ENCODE measurements at places on chromosomes 2 and 18.

GRCh38 chr2:182496596-182496995 is 69.8 kb upstream of the PDE1A start:
- no peak for DNase-seq

DNA sequence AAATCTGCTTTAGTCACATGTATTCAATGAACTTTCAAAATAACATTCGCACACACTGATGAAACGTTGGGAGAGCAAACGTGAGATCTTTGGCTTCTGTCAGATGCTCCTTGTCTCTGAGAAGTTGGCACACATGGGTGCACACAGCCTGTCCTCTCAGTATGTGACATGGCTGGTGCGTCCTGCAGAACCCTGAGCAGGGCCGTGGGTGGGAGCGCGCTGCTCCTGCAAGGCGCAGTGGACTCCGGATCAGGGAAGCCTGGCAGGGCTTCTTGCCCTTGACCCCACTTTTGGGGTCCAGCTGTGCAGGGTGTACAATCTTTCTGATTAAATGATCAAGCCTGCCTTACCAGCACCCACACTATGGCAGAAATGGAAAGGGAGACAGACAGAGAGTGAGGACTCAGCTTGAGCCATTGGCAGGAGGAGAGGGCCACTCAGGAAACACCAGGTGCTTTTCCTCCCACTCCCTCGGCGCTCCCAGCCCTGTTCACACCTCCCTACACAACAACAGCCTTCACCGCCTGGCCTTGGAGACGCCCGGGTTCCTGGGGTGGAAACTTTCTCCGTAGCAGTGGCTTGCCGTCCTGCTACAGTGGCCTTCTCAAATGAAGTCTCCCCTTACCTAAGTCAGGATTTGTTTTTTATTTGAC is 108.4 kb upstream of the SNTG2 start:
- no peak for DNase-seq

DNA sequence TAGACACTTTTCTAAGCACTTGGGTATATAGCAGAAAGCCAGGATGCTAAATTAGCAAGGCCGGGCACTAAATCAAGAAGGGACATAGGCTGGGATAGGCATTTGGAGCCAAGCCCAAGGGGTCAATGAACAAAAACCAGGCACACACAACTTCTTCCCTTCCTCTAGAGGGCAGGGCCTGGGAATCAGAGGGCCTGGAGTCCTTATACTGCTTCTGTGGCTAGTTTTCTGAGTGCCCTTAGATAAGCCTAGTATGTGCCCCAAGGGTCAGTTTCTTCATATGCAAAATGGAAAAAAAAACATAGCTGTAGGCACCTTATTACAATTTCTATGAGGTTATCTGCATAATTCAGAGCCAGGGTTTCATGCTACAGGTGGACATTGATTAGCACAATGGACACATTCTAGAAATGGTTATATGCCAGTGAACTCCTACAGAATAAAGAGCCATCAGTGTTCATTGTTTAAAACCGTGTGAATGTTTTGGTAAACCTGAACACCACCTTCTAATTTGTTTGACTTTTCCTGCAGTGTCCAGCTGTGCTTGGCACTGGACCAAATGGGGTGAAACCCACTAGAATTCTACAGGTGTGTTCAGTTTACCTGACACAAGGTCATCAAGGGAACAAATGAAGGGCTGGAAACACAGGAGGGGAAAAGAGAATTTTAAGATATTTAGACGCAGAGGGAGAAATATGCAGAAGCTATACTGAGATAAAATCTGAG is 49.6 kb downstream of the PAX8 start:
- no peak for DNase-seq

DNA sequence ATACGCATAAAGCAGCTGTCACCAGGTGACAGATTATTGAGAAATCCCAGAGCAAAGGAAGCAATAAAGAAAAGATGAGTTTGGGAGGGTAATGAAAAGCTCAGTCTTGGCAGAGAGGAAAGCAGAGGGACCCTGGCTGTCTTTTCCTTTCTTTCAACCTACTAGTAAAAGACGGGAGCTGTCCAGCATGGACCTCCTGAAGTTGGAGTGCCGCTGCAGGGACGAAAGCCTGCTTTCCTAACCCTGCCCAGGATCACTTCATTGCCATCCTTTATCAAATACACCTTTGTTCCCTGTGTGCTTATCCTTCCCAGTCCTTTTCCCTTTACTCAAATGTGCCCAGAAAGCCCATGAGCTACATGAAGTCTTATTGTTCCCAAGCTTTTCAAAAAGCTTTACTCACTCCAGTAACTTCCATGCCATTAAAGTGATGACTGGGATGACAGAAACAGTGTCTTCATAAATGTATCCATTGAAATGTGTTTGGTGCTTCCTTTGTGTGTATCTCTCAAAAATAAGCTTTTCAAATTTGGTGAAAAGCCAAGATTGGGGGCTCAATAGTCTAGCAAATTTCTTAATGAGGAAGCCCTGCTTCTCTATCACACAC is 3.7 kb upstream of the SPR start:
- no peak for DNase-seq

DNA sequence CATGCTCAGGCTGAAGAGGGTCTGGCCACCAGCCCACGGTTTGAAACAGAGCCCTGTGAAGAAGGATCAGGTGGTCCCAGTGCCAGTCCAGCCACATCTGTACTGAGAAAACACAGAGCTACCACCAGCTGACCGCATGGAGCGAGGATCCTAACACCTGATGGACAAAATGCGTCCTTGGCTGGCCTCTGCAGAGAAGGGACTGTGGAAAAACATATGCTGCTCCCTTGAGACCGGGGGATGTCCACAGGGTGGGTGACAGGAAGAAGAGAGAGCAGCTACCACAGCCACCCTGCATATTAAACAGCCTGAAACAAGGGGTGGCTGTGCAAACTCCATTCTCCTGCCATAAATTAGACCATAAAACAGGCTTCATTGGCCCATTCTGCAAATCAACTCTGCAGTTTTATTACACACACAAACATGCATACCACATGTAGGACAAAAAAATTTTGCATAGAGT is 137.2 kb downstream of the BCL2 start:
- DNase-seq: no peak

DNA sequence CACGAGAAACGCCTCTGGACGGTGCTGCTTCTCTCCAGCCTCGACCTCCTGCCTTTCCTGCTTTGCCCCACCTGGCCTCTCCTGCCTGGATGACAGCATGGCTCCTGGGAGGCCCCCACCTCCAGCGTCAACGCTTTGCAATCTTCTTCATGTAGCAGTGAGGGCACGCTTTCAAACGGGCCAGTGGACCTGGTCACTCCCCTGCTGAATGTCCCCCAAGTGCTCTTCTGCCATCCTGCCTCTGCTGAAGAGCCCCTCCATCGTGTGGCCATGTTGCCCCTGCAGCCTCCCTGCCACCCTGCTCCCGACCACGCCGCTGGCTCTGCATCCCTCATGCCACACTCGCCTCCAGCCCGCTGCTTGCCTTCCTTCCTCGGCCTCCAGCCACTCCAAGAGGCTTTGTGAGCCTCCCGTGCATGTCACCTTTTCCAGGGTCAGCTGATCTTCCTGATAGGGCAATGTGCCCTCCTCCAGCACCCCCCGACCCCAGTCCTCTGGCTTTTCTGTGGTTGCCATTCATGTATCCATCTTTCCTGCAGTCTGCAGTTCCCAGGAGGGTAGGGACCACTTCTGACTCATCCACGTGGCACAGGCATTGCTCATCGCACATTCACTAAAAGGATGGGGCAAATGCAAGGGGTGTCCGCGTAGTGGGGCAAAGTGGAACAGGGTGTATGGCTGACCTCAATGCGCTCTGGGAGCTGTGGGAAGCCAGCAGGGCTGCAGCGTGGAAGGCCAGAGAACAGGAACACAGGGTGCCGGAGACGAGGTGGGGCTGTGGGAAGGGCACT is 268.8 kb downstream of the TWIST2 start:
- no peak for DNase-seq

- no peak for DNase-seq
Measured at GRCh38 chr2:158837645-158838044, 42.5 kb downstream of the DAPL1 start.

GRCh38 chr2:232310696-232311095 is 67.9 kb upstream of the ALPP start:
- no peak for DNase-seq

DNA sequence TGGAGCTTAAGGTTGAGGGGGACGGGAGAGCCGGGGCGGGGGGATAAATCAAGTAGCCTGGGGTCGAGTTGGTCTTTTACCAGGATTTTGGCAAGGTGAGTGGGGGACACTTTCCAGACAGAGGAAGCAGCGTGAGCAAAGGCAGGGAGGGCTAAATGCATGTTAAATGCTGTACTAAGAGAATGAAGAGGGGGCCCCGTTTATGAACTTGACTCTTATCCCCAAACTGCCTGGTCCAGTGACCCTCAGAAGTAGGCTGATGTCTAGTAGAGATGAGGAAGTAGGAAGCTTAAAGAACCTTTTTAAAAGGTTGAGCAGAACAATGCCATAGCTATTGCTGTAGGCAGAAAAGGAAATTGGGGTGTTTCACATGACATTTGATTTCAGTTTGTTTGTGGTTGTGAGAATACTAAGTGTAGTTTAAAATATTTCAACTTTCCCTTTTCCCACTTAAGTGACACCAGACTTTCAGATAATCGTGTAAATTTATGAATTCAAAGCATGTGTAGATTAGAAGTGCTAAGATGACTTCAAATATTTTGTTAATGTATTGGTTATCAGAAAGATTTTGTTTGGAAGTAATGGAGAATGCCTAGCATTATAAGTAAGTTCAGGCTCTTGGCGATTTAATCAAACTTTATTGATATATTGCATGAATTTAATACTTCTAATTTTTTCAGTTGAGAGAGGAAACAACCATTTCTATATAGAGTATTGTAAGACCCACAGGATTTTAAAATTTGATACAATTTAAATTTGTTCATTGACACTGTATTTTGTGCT is 1.8 kb downstream of the REL start:
- no peak for DNase-seq

- no peak for DNase-seq
Measured at GRCh38 chr2:230050136-230050535, 18.6 kb downstream of the SLC16A14 start.

DNA sequence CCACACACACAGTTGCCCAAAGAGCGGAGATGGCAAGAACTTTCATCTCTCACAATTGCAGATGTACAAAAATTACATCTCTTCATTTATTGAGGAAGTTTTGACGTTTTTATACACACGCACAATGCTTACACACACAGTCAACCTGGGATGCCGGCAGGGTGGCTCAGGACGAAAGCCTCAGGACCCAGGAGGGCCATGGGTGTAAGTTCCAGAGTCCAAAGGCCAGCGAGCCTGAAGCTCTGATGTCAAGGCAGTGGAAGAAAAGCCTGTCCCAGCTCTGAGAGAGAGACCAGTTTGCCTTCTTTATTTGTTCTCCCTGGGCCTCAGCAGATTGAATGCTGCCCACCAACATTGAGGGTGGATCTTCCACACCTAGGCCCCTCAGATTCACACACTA is 10.1 kb downstream of the AMER3 start:
- no peak for DNase-seq

GRCh38 chr2:224833986-224834385 is 117.8 kb upstream of the CCDC195 start:
- no peak for DNase-seq

All from iPS DF 6.9 (cell line).